ENCODE measurements at places on chromosomes 1 and 21.

DNA sequence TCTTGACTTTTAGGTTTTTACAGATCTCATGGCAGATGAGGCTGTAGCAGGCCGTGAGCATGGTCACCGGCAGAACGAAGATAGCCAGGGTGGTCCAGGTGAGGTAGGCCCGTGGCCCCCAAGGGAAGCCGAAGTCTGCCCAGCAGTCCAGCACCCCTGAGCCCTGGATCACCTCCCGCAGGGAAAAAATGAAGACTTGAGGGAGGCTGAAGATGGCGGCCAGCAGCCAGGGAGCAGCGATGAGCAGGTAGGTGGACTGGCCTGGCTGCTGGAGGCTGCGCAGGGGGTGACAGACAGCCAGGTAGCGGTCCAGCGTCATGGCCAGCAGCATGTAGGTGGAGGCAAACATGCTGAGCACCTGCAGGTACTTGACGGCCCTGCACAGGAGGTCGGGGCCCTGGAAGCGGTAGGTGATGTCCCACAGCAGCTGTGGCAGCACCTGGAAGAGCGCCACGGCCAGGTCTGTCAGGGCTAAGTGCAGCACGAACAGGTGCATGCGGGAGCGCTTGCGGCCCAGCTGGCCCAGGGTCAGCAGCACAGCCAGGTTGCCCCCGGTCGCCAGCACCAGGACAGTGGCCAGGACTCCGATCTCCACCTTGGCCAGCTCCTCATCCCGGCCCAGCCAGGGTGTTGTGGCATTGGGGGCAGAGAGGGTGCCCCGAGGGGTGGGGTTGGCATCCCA, 856 bp downstream of the AVPR1B start:
- no peak for DNase-seq

DNA sequence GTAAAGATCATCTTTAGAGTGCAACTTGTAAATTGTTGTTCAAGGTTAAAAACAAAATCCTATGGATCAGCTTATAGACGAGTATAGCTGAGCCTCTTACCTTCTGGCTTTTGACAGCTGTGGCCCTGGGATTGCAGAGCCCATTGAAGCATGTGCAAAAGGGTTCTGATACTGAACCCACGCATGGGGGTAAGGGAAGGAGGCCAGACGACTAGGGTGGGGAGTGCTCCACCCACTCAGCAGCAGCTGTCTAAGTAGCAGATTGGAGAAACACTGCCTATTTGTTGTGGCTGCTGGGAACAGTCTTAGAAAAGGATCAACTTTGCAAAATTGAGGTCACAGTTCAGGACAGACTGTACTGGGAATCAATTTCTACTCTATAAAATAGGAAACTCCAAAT, 16.1 kb downstream of the CD101 start:
- DNase-seq: no peak

- DNase-seq: peak; percentile 42
These were observed 108.0 kb downstream of the PGBD5 start for GRCh38 chr1:230317823-230318819.

- no peak for DNase-seq
These were observed 153.3 kb upstream of the LYPLAL1 start for GRCh38 chr1:219020386-219020785.

GRCh38 chr1:238628110-238628509, 737.4 kb upstream of the ZP4 start:
- no peak for DNase-seq
